ENCODE measurements at places on chromosomes 2 and 18. TPM values are rescaled to one million over a fixed set of nuclear protein-coding genes. Genes with fewer than 3 reads are reported as not detected.

LTBP1 gene
- 11.8 TPM for total RNA-seq

HRH4 gene
- not detected for total RNA-seq

PLA2R1 gene
- not detected for total RNA-seq

ADCYAP1 gene
- total RNA-seq: not detected

GCG gene
- not detected for total RNA-seq

ANO7 gene
- total RNA-seq: 0.14 TPM

SPATA3 gene
- not detected for total RNA-seq

Measured in Karpas-422 (cell line).